ENCODE measurements at places on chromosomes 11 and 22.

DNA sequence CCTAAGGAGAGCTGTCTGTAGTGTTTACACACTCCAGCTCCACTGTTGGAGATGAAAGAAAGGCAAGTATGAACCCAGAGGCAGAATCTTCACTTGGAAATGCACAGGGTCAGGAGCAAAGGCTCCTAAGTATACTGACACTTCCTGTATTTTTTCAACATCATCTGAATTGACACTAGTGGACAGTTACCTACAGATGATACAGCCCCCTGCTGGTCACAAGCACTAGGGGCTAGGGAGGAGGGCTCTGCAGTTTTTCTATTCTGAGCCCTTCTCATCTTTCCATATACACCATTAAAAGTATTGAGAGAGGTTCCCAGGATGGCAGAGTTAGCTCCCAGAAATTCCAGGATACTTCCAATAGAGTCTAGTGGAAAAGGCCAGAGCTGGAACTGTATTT, 290.3 kb upstream of the API5 start:
- no peak for DNase-seq

DNA sequence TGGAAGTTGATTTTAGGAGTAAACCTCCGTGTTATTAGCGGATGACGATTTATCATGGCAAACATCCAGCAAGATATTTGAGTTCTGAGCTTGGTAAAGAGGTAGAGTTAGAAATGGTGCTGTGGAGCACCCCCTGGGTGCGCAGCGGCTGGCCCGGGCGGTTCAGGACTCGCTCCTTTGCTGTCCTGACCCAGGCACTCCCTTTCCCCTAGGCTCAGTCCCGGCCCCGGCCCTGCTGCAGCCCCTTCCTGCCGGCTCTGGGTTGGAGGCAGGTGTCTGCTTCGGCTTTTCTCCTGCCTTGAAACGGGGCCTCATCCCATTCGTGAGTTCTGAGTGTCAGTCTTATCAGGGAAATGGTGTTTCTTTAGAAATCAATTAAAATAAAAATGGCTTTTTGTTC, 33.4 kb downstream of the AP2A2 start:
- DNase-seq: no peak

DNA sequence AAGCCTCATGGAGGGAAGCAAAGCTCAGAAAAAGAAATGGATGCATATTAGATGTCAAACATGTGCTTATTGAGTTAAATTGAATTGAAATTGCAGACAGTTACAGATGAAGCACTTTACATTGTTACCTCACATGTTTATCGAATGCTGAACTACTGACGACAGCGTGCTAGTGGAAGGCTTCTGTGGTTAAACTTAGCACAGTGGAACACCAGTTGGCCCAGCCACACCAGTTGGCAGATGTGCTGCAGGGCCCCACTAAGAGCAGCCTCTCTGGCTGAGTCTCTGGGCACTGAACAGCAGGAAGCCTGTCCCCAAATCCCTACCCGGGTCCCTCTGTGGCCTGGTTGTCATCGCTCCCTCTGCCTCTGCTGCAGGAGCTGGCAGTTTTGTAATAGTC, 242.1 kb downstream of the NTM start:
- DNase-seq: no peak

- no peak for DNase-seq
These were observed 128.2 kb downstream of the BRD1 start for GRCh38 chr22:49699476-49699875.
